ENCODE measurements at places on chromosomes 16 and 17.

DNA sequence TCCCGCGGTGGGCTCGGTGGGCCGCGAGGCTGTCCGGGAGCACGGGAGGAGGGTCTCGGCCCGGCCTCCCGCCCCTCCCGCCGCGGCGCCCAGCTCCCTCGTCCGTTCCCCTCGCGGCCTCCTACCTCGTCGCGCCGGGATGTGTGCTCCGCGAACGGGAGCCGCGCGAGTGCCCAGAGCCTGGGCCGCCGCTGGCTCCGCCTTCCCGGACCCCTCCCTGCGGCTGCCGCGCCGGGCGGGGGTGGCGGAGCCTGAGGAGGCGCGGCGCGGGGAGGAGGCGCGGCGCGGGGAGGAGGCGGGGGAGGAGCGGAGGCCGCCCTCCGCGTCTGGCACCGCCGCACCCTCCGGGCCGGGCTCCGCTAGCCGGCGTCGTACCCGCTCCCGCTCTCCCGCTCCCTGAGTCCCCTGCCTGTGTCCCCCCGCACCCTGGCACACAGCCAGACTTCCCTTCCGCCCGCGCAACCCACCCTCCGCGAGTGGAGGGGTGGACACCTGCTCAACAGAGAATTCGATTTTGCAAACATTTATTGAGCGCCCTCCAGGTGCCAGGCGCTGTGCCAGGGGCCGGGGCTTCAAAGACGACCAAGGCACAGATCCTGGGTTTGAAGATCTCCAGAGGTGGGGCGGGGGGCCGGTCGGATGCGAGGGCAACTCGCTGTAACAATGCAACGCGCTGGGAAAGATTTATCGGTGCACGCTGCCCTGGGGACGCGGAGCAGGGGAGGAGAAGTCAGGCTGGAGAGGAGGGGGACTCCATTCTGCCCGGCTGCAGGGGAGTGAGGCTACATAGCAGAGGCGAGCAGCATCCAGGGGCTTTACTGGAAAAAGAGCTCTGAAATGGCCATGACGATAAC lies at the start of gene MPP3:
Gene MPP3, minus strand, starts transcription at position 171 of the 854 bp plus-strand sequence. CDS start 1,240 bp downstream, outside the sequence.
- DNase-seq = no peak

DNA sequence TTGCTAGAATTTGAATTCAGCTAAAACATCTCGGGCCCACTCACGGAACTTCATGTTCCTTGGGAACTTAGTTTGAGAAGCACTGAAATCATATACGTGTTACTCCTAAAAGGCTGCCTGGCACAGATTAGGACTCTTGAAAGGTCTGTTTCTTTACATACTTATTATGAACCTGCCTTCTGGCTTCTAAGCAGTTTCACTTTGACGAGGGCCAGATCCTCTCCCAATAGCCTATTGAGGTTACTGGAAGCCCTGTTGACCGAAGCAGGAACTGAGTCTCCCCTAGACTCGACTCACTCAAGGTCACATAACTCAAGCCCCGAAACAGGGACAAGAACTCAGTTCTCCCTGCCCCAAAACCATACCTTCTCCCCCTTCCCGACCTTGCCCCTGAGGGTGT lies 121.9 kb upstream of the PLCG2 start:
- no peak for DNase-seq

DNA sequence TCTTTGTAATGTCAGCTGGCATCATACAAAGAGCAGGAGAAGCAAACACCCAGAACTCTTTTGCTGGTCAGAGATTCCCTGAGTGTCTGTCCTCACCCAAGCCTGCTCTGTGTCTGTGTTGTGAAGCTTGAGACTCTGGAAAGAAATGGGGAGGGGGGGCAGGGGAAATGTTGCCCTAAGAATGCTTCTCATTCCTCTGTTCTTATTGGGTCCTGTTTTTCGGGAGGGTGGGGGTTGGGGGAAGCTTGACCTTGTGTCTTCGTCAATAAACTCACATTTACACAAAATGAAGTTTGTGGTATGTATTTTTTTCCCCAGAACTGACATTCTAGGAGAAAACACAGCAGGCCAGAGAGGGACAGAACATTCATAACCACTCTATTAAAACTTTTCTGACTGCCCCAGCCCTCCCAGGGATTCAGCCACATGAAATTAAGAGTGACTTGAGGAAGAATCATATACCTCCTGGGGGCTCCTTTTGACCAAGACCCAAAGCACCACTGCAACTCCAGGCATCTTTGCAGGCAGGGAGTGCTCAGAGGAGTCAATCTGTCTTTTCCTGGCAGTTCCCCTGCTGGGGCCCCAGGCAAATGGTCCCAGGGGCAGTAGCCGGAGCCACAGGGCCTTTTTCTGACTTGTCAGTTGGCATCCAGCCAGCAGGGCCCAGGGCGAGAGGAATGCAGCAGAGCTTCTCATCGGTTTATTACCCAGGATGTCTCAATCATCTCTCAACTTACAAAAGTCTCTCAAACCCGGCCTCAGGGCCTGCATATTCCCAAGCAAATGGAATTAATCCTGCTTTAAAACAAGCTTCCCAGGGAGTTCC lies 5.1 kb upstream of the RASL10B start:
- peak; percentile 76 for DNase-seq

DNA sequence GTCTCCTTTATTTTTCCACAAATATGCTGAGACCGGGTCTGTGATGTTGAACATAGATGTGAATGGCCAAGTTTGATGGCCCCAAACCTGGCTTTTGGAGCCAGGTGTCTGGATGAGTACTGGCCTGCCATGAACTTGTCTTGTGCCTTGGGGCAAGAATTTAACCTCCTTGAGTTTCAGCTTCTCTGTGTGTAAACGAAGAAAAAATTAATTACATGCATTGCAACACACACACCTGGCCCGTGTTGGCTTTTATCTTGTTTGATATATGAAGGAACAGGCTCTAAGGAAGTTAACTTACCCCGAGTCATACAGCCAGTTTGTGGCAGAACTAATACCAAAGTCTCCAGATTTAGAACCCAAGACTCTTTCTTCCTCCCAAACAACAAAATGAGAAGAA lies 13.1 kb downstream of the FBXO39 start:
- no peak for DNase-seq

GRCh38 chr17:77741109-77741508 lies 217.4 kb upstream of the TNRC6C start:
- no peak for DNase-seq

DNA sequence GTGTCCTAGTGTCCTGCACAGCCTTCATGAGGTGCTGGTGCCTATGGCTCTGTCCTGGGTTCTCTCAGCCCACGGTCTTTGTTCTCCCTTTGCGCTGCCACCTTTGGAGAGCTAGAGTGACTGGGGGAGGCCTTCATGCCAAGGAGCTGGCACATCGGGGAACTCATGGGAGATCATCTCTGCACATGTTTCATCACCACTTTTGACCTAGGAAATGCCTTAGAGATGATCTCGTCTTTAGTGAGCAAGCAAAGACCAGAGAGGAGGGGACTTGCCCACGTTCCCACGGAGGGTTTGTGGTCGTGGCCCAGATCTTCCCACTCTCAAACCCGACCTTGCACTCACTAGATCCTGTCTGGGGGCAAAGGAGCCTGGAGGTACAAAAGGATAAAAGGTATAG lies 23.5 kb downstream of the TBX4 start:
- no peak for DNase-seq

GRCh38 chr16:17130733-17131132 lies 340.0 kb downstream of the XYLT1 start:
- no peak for DNase-seq

- DNase-seq = no peak
Observed at GRCh38 chr17:28492352-28493310, 13.5 kb upstream of the FOXN1 start.

GRCh38 chr17:45906927-45907622 lies 12.7 kb downstream of the MAPT start:
- DNase-seq = no peak

- DNase-seq = peak; percentile 22
Observed at GRCh38 chr17:12136646-12137045, 116.0 kb downstream of the MAP2K4 start.

GRCh38 chr16:1533443-1533951 lies at the start of gene TMEM204:
Gene TMEM204 (plus strand): TSS chr16:1533666. CDS start chr16:1534276, 610 bp downstream.
- DNase-seq = no peak

- DNase-seq = peak; percentile 70
Observed at GRCh38 chr17:17710728-17711541, 29.7 kb downstream of the RAI1 start.

GRCh38 chr16:8655184-8655717 lies 19.2 kb upstream of the ABAT start:
- DNase-seq = no peak

DNA sequence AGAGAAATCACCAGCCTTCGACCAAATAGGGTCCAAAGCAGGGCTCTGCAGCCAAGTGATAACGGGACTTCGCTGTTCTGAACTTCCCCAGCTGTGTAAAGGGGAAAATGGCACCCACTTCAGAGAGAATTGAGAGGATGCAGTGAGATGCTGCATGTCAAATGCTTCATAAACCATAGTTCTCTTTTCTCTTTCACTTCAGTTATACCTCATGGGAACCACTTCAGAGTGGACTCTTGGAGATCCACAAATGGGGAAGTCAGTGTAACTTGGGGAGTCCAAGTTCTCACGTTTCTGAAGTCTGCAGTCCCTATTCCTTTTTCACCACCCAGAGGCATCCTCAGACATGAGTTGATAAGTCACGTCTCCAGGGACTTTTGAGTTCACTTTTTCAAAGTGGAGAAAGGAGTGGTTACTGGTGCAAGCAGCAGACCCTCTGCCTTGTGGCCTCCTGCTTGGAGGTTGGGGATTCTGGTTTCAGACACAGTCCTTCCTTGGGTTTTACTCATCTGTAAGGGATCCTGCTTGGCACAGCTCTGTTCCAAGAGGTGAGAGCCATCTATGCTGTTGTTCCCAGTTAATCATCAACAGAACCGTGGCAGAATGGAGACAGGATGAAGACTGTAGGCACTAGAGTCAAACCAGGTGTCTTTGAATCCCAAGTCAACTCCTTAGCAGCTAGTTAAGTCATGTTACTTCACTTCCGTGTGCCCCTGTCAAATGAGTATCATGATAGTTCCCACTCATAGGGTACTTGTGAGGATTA lies 123.4 kb upstream of the NOL11 start:
- no peak for DNase-seq

GRCh38 chr17:45104029-45104428 lies 28.3 kb downstream of the PLCD3 start:
- DNase-seq = no peak

DNA sequence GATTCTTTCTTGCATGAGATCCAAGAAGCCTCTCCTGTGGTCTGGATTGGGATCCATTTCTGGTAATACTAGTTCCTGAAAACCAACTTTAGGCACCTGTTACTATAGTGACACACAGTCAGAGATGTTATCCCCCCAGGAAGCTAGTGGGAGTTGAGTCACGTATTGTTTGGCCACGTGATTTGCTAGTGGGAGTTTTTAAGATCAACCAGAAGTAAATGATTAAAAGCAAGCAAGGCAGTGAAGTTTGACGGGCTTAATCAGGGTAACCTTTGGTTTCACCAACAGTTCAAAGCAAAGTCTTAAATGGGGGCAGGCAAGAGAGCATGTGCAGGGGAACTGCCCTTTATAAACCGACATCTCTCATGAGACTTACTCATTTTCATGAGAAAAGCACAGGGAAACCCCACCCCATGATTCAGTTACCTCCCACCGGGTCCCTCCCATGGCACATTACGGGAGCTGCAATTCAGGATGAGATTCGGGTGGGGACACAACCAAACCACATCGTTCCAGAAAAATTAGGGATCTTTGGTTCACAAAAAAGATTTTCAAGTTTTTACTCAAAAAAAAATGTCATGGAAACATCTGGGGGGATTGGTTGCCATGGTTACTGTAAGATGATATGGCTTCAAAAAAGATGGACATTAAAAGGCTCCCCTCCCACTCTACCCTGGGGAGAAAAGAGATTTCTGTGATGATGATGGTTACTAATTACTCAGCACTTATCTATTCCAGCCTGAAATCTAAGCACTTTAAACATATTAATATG lies 483.1 kb upstream of the ERCC4 start:
- DNase-seq = peak; percentile 11

GRCh38 chr17:49514071-49514721 lies 19.1 kb downstream of the NGFR start:
- DNase-seq = no peak

- DNase-seq = no peak
Observed at GRCh38 chr17:49993423-49994060, 1.5 kb downstream of the DLX3 start.

DNA sequence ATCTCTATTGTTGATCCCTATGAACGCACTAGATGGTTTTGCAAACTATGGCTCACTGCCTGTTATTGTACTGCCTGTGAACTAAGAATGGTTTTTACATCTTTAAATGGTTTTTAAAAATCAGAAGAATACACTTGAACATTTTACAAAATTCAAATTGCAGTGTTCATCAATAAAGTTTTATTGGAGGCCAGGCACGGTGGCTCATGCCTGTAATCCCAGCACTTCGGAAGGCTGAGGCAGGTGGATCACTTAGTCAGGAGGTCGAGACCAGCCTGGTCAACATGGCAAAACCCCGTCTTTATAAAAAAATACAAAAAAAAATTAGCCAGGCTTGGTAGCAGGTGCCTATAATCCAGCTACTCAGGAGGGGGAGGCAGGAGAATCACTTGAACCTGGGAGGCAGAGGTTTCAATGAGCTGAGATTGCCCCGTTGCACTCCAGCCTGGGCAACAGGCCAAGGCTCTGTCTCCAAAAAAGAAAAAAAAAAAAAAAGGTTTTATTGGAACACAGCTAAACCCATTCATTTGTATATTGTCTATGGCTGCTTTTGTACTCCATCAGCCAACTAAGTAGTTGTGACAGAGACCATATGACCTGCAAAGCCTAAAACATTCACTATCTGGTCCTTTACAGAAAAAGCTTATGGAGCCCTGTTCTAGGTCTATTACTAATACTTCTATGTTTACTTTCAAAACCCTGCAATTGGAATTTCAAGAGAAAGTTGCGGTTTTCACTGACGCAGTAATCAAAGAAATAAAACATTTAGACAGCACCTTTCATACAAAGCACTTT lies 18.9 kb downstream of the IKZF3 start:
- no peak for DNase-seq

DNA sequence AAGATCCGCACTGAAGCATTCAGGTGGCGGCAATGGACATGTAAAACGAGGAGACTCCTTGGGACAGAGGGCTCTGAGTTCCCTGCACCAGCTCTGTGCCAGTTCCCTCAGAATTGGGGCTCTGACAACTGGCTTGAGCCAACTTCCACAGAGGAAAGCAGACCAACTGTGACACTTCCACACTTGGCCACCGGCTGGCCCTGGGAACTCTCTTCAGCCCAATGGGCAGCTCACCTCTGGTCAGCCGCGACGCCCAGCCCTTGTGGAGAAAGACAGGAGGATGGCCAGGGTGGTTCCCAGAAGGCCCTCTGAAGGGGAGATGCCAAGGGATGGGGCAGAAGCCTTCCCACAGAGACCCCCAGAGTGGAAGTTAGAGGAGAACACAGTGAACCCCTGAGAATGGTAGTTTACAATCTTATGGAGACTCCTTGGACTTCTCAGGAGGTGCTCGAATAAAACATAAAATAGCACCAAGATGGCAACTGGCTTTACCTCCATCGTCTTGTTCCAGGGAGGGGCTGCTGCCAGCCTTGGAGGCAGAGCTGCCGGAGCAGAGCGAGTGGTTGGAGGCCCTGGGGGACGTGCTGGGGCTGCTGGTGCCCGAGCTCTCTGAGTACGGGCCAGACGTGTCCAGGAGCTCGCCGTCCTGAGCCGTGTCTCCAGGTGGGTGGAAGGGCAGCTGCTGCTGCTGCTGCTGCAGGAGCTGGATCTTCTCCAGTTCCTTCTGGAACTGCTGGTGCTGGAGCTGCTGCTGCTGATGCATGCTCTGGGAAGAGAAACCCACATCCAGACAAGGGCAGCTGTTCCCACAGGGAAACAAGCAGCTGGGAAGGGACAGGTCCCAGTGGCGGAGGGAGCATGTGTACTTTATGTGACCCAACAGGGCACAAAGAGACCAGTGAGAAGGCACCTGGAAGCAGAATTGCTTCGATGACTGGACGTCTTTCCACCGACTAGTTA lies 35.0 kb upstream of the ICAM2 start:
- DNase-seq = no peak

GRCh38 chr17:74196541-74197317 lies 6.7 kb upstream of the RPL38 start:
- no peak for DNase-seq

All from astrocyte of the cerebellum (primary cell).